ENCODE measurements at places on chromosomes 3 and 15.
A peak's percentile ranks its signal among the peaks of the same experiment; 100 is the strongest.

DNA sequence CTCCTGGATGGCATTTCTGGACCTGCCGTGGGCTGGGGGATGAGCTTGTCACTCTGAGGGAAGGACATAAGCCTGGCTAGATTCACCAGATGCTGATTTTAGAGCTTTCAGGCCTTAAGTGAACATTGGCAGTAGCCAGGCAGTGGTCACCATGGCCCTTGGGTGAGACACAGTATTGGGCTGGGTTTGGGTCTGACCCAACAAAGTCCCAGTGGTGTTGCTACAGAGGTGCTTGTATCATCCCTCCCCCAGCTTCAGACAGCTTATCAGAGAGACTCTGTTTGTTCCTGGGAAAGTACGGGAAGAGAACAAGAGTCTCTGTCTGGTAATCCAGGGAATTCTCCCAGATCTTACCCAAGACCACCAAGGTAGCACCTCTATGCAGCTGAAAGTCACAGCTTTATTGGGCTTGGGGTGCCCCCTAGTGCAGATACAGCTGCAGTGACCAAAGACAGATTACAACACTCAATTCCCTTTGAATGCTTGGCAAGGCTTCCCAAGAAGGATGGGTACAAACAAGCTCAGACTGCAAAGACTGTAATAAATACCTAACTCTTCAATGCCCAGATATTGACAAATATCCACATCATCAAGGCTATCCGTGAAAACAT, 9.8 kb upstream of the RUVBL1 start:
- peak; percentile 11 for DNase-seq

GRCh38 chr3:144821583-144821982, 850.0 kb downstream of the DIPK2A start:
- no peak for DNase-seq

GRCh38 chr3:186361762-186362536, at the start of gene DGKG:
DGKG (minus strand) TSS chr3:186362234; CDS start chr3:186320459, 41,775 bp downstream.
- peak; percentile 30 for DNase-seq

DNA sequence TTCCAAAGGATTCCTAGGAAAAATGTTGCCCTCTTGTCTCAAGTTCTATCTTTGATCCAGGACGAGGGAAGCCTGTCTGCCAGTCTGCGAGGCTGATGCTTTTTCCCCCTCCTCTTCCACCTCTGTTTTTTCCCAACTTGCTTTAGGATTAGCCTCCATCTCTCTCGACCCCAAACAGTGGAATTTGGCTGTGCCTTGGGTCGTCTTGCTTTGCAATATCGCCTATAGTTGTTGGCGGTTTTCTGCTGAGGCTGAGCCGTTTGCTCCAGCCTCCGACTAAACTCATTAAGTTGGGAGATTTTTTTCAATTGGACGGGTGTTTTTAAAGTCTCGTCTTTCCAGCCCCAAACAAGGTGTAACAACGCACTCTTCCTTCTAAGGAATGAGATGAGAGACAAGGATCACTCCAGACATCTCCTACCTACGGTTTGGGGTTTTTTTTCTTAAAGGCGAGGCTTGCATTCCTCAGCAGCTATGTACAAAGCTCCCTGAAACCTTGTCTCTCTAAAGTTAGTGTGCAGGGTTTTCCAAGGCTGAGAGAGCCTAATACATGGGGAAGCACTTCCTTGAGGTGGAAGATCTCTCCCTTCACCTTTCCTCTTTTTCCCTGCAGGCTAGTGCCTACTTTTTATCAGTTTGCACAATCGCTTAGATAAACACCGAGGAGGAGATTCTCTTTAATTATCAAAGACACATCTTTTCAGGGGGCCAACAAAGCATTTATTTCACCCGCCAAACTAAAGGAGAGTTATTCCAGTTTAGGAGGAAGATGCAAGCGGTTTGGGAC, 4.8 kb upstream of the NR2F2 start:
- no peak for DNase-seq

Data from NCI-H1436 (cell line).